ENCODE measurements at places on chromosomes 13 and 19.

DNA sequence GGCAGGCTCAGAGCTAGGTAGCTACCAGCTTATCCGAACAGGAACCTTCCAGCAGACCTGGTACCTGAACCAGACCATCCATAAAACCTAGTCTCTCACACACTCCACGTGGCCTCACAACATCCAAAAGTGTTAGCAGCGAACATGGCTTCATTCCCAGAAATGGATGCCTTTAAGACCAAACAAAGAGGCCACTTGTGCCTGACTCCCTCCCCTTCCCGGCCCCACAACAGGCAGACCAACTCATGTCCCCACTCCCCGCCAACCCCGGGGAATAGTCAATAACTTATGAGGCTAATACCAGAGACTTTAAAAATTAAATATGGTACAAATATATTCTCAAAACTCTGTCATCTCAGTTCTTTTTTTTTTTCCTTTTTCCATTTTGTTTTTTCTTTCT, 46.2 kb downstream of the ZNF557 start:
- no peak for DNase-seq

DNA sequence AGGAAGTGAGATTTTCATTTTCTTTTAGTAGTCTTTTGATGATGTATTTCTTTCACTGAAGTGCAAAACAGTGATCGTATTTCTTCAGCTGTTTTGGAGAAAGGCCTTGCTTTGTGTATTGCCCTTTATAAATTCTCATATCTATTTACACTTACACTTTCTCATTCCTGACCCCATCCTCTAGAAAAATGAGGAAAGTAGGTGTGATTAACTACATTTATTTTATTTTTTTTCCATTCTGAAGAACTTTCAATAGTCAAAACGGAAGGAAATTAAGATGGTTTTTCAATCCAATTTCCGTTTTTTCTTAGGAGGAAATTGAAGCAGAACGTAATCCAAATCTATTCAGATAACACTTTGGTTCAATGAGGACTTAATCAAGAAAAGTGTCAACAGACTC, 188.1 kb downstream of the SLITRK5 start:
- no peak for DNase-seq

GRCh38 chr19:47210689-47211316, 20.2 kb downstream of the BBC3 start:
- DNase-seq, result peak; percentile 84

GRCh38 chr13:56924401-56924800, 216.3 kb upstream of the PRR20A start:
- no peak for DNase-seq

- DNase-seq, result no peak
Measured at GRCh38 chr13:48902368-48902767, 73.3 kb upstream of the FNDC3A start.

GRCh38 chr19:11767633-11768133, 883 bp downstream of the ZNF441 start:
- peak; percentile 21 for DNase-seq

DNA sequence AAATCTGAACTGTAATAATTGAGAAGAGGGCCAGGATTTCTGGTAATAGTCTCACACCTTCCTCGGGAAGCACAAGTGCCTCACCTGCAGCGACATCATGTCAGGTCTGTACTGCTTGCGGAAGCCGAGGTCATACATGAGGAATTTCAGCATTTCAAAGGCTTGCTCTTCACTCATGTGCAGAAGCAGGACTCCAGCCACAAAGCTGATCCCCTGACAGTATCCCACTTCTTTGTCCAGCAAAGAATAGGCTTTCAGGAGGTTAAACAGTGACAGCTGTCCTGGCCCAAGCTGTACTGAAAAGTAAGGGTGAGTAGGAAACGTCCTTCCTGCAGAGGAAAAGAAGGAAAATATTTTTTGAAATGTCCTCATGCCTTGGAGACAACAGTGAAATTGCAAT, 182.7 kb downstream of the TBC1D4 start:
- no peak for DNase-seq

Measured in activated CD4-positive, alpha-beta T cell treated with anti-CD3 and anti-CD28 coated beads, Interleukin-10, Interleukin-2, amounts not matched to agents 100 ng/mL and 50 ng/mL, durations not matched to agents 16 hours and 8 hours (primary cell).